ENCODE measurements at places on chromosomes 1 and 21. TPM values are rescaled to one million over a fixed set of nuclear protein-coding genes. Genes with fewer than 3 reads are reported as not detected.

Gene LPAR3
- not detected for polyA plus RNA-seq

- no peak for DNase-seq
Observed at GRCh38 chr1:41015281-41015896, 6.1 kb downstream of the SLFNL1 start.

DNA sequence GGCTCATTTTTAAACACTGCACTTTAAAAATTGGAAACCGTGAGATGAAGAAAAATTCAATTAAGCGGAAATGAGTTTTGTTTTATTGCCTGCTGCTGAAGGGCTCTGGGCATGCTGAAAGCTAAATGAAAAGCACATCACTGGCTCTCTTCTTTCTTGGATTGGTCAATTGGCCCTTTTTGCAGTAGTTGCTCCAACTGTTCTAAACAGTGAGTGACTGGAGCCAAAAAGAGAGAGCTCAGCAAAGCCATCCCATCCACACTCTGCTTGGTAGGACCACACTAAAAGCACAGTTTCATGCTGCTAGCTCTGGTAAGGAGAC lies 48.1 kb downstream of the LHX4 start:
- no peak for DNase-seq

- DNase-seq, result no peak
Observed at GRCh38 chr1:116268211-116268610, 104.8 kb upstream of the ATP1A1 start.

DNA sequence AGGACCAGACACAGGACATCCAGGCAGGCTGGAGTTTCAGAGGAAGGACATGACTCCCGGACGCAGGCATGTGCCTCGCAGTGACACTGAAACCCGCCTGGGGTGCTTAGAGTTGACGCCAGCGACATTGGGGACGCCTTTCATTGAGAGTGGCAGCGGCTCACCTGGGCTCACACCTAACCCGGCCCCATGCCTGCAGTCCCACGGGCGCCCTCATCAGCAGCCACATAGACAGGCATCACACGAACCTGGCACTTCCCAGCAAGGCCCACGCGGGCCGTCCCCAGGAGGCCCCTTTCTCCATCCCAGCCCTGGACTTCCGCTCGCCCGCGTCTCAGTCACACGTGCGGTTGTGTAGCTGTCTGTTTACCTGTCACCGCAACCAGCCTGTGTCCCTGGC lies 17.0 kb downstream of the ITGB2 start:
- DNase-seq, result no peak

Gene SYT2
- polyA plus RNA-seq, result not detected

Gene ADAMTS5
- polyA plus RNA-seq, result 0.38 TPM

DNA sequence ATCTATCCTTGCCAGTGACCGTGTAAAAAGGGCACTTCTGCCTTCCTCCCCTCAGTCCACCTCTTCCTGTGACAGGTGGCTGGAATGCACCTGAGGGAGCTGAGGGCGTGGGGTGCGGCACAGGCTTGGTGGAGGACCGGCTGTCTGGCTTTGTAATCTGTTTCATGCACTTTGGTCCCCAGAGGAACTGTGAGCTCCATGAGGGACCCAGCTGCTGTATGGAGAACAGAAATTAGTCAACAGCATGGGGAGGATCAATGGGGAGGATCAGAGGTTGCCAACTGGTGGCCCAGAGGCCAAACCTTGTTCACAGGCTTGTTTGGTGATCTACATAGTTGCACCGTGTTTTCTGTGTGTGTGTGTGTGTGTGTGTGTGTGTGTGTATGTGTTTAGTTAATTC lies 19.0 kb upstream of the LUZP1 start:
- no peak for DNase-seq

- DNase-seq, result peak; percentile 97
Observed at GRCh38 chr1:61184040-61184713, 101.8 kb downstream of the NFIA start.

Gene TMEM35B
- polyA plus RNA-seq, result 32.2 TPM

- DNase-seq, result no peak
Observed at GRCh38 chr21:25039461-25040380, 567.6 kb downstream of the MRPL39 start.

GRCh38 chr1:165824269-165824643 lies 3.2 kb upstream of the UCK2 start:
- DNase-seq, result no peak

Gene AIRE
- polyA plus RNA-seq, result not detected

DNA sequence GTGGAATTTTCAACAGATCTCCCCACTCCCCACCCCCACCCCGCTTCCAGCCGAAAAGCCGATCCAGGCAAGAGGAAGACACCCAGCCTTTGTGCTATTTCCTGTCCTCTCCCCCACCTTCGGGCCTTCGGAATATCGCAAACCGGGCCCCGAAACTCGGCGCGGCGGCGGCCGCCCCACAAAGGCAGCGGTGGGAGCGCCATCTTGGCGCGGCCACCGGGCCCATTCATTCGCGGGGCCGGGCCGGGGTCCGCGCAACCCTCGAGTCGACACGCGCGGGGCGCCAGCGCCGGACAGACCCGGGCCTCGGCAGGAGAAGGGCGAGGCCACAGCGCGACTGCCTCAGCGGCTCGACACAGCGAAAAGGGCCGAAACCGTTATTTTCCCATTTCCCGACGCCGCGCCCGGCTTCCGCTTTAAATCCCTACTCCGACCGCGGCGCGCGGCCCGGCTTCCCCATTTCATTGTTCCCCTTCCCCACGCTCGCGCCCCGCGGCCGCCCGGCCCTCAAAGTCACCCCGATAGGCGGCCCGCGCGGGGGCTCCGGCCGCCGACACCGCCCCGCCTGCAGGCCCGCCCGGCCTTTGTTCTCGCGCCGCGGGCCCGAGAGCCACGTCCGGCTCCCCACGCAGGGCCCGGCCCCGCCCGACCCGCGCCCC lies 911 bp downstream of the GNB1 start:
- DNase-seq, result peak; percentile 87

GRCh38 chr1:156486421-156487344 lies 13.9 kb downstream of the MEF2D start:
- no peak for DNase-seq

Gene NDUFS5
- polyA plus RNA-seq, result 574 TPM

Gene CHI3L2
- polyA plus RNA-seq, result not detected

Gene SGIP1
- 10.9 TPM for polyA plus RNA-seq

Gene OR2T2
- not detected for polyA plus RNA-seq

GRCh38 chr1:240245629-240246020 lies 153.9 kb downstream of the FMN2 start:
- no peak for DNase-seq

DNA sequence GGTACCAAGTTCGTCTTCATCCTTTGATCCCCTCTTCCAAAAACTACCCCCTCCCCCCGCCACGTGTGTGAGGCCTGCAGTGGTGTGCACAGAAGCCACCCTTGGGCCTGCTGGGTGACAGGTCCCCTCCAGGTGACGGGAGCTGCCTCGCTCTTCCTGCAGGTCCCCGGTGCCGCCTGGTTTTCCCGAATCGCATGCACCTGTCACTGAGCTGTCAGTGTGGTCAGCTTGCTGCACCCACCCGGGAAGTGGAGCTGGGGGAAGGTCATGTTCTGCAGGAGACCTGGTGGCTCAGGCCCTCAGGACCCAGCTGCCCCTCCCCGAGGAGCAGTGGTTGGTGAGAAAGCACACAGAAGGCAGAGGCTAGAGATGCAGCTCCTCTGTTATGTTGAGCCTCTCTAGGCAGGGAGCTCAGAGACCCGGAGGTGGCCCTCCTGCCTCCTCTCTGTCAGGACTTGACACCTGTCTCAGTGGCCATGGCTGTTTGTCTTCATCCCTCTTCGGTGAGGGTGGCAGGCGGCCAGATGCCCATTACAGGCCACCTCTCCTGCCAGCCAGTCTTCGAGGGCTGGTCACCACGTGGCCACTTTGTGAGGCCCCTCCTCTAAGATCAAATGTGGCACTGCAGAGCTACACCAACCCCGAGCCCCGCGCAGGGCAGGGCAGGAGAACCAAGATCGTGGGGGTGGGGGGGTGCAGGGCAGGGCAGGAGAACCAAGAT lies 60.9 kb downstream of the SKI start:
- DNase-seq, result no peak

DNA sequence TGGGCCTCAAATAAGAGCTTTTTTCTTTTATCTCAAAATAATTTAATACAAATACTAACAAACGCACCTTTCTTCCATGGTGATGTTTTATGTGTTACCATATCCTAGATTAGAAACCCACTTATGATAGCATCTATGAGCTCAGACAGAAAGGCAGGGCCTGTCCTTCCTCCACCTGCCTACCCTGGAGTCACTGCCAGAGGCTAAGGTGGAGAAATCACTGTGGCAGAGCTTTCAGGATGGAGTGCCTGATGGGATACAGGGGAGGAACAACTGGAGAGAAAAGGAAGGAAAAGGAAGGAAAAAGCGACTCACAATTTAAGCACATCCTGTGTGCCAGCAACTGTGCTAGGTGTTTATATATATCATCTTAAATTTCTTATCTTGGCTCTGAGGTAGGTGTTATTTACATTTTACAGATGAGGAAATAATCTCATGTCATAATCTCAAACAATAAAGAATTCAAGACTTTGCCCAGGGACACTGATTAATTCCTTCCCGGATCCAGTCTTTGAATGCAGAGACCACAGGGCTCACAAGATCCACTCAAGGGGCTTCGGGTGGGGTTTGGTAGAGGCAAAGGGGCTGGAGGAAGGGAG lies 45.4 kb downstream of the RCAN1 start:
- no peak for DNase-seq

DNA sequence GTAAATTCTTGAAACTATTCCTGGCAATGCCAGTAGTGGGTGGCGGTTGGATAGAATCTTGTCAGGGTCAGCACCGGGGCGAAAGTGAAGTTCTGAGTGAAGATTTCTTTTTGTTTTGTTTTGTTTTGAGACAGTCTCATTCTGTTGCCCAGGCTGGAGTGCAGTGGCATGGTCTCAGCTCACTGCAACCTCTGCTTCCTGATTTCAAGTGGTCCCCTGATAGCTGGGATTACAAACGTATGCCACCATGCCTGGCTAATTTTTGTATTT lies 33.3 kb downstream of the PCNT start:
- DNase-seq, result no peak

DNA sequence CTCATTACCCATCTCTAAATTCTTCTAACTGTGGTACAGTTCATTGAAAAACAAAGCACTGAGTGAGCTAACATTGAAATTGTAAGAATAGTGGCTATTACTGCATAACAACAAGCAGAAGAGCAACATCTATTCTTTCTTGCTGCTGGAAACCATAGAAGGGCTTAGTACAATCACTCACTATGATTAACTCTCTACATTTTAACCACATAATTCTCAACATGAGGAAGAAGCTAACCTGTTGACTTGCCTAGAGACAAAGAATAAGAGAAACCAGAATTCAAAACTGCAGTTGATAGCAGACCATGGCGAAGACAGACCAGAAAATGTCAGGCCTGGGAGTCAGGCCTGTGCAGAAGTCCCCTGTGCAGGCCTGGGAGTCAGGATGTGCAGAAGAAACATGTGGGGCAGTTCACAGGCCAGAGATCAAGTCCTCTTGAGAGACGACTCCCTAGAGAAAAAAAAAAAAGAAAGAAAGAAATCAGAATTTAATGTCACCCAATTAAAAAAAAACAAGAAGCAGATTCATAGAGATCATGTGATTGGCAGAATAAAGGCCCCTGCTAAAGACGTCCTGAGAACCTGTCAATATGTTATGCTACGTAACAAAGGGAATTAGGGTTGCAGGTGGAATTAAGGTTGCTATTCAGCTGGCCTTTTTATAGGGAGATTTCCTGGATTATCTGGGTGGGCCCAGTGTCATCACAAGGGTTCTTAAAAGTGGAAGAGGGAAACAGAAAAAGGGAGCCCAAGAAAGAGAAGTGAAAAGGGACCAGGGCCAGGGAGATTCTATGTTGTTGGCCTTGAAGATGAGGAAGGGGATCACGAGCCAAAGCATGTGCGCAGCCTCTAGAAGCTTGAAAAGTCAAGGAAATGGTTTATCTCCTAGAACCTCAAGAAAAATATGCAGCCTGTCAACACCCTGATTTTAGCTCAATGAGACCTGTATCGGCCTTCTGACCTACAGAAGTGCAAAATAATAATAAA lies 94.9 kb downstream of the MRPL39 start:
- DNase-seq, result no peak

DNA sequence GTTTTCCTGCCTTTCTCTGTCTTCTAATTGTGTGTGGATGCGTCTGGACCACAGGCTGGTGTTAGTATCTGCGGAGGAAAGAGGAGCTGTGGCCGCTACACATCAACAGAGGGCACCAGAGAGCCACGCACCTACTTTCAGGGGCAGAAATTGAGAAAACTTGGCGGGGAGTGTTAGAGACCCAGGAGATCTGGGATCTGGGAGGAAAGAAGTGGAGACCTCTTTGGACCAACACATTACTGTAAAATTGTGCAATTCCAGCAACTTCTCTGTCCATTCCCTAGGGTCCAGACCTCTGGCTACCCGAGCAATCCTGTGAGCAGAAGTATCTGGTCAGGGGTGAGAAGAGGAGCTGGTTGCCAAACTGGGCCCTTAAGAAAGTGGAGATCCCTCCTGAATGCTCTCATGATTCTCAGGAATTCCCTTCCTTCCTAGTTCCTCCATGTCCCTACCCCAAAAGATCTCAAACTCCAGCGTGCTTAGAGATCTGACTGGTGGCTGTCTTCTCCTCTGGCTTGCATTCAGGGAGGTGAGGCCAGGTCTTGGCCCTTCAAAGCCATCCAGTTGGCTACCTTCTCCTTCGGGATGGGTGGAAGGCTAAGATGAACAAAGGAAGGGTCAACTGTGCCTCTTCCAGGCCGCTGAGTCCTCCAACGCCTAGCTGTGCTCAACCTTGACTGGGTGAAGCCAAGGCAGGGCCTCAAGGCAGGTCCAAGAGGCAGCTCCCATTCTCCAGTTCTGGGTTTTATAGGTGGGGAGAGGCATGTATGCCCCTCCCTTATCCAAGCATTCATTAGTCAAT lies 1.2 kb upstream of the KIRREL1 start:
- DNase-seq, result peak; percentile 91

Gene CRP
- polyA plus RNA-seq, result 1.1 TPM

DNA sequence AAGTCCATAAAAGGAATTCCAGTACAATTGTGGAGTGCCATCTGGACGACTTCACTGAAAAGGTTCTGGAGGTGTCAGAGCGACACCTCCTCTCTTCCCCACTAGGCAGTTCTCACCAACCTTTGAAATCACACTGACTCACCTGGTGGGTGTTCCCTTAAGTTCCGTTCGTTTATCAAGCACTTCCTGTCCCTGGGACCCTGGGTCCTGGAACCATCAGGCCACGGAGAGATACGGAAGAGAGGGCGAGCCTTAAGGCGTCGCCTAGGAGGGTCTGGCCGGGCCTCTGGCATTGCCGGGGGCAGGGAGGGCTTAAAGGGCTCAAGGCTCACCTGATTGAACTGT lies 317 bp downstream of the SPAG17 start:
- no peak for DNase-seq

GRCh38 chr21:44459712-44460440 lies 4.6 kb downstream of the LRRC3 start:
- DNase-seq, result peak; percentile 55

DNA sequence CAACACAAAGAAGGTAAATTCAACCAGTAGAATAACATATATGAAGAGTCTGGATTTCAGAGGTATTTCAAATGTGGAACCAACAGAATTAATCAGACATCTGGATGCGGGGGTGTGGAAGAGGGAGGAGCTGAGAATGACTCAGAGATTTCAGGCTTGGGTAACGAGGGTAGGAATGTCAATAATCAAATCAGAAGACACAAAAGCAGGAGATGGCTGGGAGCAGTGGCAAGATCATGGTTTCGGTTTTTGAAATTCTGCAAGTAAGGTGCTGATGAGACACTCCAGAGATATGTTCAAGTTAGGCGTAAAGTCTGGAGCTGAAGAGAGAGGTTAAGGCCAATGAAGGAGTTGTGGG lies 64.0 kb downstream of the PLPPR5 start:
- no peak for DNase-seq

- no peak for DNase-seq
Observed at GRCh38 chr1:182397653-182398393, 2.6 kb downstream of the TEDDM1 start.

Gene COL18A1
- 963 TPM for polyA plus RNA-seq
